ENCODE measurements at places on chromosomes 3 and 15.
A peak's percentile ranks its signal among the peaks of the same experiment; 100 is the strongest.

- no peak for DNase-seq
These were observed 484.4 kb upstream of the TPRG1 start for GRCh38 chr3:188687389-188687788.

DNA sequence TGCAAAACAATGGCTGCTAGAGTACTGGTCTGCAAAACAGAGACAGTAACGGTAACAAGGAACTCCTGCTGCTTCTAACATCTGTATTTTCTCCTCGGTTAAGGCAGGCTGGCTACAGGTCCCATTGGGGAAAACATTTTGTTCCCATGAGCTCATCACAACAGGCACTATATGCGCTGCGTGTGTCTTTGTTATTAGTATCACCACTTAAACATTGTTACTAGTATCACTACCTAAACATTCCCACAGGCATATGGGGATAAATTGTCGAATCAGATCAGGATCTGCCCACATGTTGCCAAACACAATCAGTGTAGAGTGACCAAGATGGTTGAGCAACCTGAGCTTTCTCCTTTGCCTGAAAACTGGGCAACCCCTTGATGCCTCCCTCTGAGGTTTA, 77.2 kb downstream of the TOP2B start:
- DNase-seq, result no peak

- DNase-seq, result peak; percentile 78
These were observed at the start of gene CRYBG3 for GRCh38 chr3:97821774-97822358. Gene CRYBG3, plus strand, starts transcription at chr3:97822011. Its CDS starts 196 bp downstream, at chr3:97822207.

- DNase-seq, result peak; percentile 29
These were observed 23.5 kb upstream of the CLN6 start for GRCh38 chr15:68252925-68253534.

DNA sequence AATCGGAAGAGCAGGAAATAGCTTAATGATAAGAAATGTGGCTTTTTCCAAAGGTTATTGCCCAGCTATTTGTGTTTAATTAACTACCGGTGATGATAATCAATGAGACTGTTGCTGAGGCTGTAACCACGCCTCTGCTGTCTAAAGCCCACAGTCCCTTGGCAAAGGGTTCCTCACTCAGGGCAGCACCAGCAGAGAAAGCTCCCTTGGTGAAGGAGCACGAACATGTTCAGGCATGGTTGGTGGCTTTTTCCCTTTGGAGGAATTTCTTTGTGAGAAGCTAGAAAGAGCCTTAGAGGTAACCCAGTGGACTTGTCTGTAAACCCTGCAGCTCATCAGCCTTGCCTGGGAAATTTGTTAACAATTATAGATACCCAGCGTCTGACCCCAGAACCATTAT, 7.5 kb upstream of the ST6GAL1 start:
- no peak for DNase-seq

DNA sequence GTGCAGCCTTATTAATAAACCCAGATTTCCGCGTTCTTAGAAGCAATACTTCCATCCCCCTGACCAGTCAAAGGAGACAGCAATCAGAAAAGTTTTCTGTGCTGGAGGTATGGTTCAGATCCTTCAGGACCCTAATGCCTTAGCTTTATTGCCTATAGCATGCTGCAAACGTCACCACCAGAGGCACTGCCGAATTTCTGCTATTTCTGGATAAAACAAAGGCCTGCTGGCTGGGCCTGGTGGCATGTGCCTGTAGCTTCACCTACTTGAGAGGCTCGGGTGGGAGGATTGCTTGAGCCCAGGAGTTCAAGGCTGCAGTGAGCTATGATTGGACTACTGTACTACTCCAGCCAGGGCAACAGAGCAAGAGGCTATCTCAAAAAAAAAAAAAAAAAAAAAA, 407.2 kb downstream of the FOXP1 start:
- DNase-seq, result no peak

GRCh38 chr3:186042521-186043202, 66.2 kb downstream of the ETV5 start:
- no peak for DNase-seq

DNA sequence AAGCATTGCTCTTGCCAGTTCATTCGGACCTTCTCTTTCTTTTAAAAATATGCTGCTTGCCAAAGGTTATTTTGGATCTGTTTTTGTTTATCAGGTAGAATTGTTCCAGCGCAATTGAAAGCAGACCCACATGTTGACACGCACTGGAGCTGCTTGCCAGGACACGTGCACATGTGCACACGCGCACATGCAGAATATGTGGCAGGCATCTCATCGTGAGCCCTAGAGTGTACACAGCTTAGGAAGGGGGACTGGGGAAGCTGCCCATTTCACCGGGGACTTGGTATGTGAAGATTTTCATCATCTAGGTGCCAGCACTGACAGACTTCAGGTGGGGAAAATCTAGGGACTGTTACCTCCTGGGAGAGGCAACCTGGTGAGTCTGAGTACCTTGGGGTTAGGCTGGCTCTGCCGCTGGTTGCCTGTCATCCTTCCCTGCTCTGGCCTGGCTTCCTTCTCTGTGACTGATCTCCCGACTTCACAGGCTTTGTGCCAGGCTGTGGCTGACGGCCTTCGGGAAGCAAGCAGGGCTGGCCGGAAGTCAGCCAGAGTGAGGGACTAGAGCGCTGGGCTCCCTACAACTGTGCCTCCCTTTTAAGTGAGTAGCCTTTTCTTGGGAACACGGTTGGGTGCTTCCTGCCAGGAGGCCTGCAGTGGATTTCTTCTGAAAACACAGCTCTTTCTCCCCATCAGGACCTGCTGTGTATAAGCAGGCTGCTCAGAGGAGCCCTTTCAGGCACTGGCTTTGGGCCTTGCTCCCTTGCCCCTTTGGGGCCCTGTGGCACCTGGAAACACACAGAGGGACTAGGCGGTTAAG, 129.3 kb downstream of the EEFSEC start:
- DNase-seq, result no peak

DNA sequence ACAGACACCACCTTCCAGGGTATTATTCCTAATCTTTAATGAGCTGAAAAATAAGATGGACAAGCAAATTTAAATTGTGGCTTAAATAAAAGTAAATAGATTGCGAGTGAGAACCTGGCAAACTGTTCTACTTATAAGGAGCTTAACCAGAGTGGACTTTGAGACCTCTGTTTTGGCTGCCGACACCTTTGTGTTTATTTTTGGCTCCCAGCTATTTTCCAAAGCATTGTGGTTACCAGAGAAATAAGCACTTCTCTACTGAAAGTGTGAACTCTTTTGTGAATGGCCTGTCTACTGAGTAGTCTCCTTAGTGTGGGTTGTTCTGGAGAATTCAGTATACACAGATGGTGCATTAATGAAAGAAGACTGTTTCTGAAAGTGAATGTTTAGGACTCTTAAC, 109.4 kb downstream of the ATP8B4 start:
- no peak for DNase-seq

- no peak for DNase-seq
These were observed 300.9 kb downstream of the MCTP2 start for GRCh38 chr15:94532226-94532625.

GRCh38 chr15:75947092-75947491, 43.4 kb downstream of the FBXO22 start:
- DNase-seq, result no peak

- DNase-seq, result no peak
These were observed 242.1 kb downstream of the NSUN3 start for GRCh38 chr3:94304954-94305353.

DNA sequence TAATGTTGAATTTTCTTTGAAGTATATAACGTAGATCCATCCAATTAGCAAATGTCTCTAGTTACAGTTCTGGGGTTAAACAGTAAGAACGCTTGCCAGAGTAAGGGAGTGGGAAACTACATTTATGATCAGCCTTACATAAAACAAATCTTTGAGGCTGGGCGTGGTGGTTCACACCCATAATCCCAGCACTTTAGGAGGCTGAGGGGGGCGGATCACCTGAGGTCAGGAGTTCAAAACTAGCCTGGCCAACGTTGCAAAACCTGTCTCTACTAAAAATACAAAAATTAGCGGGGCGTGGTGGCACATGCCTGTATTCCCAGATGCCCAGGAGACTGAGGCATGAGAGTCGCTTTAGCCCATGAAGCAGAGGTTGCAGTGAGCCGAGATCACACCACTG, 50.1 kb upstream of the GATM start:
- DNase-seq, result no peak

GRCh38 chr15:60551781-60552161, 72.8 kb upstream of the ICE2 start:
- no peak for DNase-seq

DNA sequence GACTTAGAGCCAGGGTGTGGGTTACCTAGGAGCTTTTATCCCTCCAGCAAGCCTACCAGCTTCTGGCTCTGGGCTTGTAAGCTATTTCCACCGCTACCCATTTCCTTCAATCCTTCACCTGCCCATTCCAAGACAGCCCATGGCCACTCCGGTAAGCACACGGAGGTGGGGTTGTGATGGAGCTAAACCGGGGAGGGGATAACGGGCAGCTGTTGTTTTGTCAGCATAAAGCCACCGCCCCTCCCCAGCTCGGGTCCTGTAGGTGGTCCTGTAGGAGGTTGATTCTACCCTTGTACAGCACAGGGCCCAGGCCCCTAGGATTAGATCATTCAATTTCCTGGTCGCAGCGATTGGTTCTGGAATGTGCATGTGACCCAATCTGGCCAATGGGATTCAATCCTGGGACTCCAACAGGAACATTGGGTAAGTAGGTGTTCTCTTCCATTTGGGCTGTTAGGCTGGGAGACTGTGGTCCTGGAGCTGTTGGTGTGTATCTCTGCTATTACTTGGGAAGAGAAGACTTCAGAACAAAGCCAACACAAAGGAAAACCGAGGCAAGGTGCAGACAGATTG, 150.6 kb downstream of the RAB11A start:
- DNase-seq, result no peak

- no peak for DNase-seq
These were observed 138.4 kb downstream of the ATG7 start for GRCh38 chr3:11410564-11410963.

DNA sequence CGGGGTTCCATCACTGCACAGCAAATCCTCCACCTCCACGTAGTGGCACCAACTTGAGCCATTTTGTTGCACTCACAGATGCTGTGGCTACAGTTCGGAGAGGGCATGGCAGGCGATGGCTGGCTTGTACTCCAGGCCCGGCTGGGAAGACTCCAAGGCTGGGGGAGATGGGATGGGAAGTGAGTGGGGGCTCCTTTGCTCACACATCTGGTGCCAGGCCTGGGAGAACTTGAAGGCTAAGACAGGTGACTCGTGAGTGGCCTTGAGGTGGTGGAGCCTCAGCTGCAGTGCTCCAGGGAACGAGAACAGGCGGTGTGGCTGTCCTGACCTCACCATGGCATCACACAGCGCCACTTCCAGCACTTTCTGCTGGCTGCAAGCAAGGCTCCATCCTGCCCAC, 87.9 kb downstream of the PLXNA1 start:
- DNase-seq, result no peak

GRCh38 chr3:100868096-100868495, 125.1 kb downstream of the ABI3BP start:
- DNase-seq, result no peak

DNA sequence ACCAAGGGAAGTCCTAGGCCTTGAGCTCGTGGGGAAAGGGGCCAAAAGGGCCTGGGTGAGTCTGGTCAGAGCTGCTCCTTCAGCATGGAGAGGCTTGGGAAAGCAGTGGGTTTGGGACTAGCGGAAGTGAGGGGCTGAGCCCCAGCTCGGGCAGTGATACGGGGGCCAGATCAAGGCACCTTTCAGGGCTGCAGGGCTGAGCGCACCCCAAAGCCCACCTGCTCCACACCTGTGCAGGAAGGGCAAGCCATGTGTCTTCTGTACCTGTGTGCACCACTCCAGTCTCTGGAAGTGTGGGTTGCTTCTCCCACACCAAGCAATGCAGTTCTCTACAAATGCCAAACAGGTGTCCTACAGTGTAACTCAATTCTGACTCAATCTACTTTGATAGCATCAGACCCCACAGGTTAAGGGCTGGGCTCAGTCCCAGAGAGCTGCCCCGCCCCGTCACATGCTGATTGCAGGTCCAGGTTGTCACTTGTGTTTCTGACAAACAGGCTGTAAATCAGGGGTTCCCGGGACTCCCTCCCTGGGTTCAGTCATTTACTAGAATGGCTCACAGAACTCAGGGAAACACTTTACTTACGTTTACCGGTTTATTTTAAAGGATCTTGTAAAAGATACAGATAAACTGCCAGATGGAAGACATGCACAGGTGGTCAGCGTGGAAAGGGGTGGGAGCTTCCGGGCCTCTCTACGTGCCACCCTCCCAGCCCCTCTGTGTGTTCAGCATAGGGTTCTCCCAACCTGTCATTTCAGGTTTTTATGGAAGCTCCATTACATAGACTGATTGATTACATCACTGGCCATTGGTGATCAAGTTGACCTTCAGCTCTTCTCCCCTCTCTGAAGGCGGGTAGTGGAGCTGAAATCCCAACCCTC, 28.8 kb upstream of the KLF13 start:
- DNase-seq, result no peak

- no peak for DNase-seq
These were observed 5.9 kb downstream of the TFG start for GRCh38 chr3:100715176-100715575.

DNA sequence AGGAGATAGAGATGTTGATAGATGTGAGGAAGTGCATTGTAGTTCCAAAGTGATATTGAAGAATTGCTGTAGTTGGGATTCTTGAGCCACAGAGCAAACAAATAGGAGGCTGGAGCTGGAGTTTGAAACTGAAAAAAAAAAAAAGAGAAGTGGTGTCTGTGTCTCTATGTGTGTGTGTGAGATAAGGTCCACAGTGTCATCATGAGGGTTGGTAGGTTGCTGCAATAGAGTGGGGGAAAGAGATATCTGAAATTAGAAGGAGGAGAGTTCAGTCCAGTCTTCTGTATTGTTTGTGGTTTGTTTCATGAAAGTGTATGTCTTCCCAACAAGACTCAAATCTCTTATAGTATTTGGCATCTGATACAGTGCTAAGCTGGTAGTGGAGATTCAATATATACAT, 37.3 kb upstream of the CACNA1D start:
- DNase-seq, result no peak
